WTC11 (cell line): ENCODE measurements at places on chromosomes 7 and 10. TPM values are rescaled to one million over a fixed set of nuclear protein-coding genes. Genes with fewer than 3 reads are reported as not detected.

ICA1 gene
- 31.2 to 36.8 TPM (median 33.4 TPM) in 3 replicates for total RNA-seq

TAS2R38 gene
- 0.16 to 0.23 TPM in 2 of 3 replicates, not detected in the other for total RNA-seq

DNA sequence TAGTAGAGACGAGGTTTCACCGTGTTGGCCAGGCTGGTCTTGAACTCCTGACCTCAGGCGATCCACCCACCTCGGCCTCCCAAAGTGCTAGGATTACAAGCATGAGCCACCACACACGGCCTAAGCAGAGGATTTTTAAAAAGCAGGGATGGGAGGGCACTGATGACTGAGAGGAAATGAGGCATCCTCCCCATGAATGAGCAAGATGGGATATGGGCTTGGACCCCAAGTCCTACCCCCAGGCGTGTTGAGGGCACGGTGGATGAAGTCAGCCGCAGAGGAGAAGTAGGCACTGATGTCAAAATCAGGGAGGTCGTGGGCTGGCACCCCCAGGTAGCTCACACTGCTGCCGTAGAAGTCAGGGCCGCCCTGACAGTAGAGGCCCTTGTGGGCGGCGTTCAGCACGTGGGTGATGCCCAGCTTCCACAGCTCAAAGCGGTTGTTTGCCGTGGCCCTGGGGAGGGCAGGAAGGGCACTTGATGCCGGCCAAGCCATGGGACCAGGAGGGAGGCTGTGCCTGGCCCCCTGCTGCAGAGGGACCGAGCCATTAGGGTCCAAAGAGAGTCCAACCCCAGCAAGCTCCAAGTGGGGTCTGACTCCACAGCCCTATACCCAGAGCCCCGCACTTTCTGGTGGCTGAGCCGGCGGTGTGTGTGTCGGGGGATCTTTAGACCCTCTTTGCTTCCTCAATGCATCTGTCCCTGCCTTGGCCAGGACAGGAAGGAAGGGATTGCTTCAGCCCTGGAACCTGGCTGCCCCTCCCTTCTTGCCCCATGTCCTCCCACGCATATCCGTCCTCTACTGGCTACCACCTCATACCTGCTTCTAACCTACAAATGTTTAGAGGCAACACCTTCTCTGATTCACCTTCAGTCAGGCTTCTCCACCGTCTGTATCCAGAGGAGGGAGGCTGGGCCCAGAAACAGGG, 3.4 kb upstream of the SAMD8 start:
- DNase-seq: no peak

DNA sequence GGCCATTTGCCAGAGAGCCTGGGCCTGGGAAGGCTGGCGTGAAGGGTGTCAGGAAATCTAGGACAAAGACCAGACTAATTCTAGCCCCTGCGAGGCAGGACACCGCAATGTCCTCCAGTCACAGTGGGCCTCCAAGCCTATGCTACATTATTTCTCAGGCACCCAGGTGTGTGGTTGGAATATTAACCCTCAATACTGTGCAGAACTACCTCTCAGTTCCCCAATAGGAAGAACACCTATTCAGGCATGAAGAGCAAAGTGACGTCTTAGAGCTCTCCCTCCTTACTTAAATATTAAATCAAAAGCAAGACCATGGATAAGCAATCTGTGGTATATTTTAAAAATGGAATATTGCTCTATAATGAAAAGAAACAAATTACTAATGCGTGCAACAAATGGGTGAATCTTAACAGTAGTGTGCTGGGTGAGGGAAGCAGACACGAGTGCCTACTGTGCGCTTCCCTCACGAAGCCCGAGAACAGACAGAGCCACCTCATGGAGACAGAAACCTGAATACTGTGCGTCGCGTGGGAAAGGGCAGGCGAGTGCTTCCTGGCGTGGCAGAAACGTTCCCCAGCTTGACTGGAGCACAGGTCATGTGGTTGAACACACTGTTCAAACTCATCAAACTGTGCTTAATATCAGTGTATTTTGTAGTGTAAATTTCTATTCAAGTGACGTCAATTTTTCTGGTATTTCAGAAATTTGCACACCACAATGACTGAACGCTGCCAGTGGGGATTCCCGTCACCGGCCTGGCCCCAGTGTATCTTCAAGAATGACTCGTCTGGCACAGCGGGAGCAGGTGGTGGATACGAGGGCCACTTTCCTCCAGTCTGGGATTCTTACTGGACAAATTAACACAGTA, 15.5 kb upstream of the PTPRN2 start:
- DNase-seq: no peak

DNA sequence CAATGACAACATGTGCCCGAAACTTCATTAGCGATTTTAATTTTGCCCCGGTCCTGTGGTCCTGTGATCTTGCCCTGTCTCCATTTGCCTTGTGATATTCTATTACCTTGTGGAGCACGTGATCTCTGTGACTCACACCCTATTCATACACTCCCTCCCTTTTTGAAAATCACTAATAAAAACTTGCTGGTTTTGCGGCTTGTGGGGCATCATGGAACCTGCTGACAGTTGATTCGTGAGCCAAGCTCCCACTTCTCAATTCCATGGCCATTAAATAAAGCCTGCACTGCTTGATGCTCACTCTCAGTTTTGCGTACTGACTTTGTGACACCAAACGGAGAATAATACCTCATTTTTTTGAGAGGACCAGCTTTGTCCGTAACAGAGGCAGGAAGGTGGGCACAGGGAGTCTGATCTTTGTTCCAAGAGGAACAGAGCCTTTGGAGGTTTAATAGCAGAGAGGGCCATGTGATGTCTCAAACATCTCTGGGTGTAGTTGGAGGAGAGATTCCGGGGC, 3.8 kb upstream of the ADAMTS14 start:
- no peak for DNase-seq

GRCh38 chr7:27700501-27700900, 37.8 kb upstream of the HIBADH start:
- no peak for DNase-seq

- DNase-seq: no peak
Observed at GRCh38 chr10:100775386-100775785, 30.0 kb downstream of the PAX2 start.

- no peak for DNase-seq
Observed at GRCh38 chr7:44383566-44383965, 58.2 kb upstream of the CAMK2B start.

DNA sequence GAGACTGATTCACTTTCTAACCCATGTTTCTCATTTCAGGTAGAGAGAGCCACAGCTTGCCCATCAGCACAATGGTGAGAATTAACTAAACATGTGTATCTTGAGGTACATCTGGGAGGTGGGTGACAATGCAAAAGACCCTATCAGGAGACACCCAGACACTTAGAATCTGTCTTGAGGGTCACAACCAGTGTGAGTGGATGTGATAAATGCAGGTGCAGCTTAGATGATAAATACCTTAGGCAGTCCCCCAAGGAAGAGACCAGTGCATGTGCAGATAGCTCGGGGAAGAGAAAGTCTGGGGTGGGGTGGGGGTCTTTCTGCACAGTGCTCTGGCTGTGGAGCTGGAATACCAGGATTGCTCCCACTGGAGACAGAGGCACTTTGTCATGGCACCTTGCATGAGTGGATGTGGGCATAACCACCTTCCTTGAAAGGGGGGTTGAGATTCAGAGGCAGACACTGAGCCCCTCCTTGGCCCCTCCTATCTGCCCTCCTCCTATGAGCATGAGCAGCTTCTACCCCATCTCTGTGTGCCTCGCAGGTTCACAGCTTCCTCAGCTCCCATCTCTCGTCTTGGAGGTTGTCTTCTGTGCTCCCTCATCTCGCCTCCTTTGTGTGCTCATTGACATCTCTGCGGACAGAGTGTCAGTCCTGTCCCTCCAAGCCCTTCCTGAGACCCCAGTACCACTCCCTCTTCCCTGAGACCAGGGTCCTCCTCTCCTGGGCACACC, 349.8 kb downstream of the TCERG1L start:
- DNase-seq: no peak

DNA sequence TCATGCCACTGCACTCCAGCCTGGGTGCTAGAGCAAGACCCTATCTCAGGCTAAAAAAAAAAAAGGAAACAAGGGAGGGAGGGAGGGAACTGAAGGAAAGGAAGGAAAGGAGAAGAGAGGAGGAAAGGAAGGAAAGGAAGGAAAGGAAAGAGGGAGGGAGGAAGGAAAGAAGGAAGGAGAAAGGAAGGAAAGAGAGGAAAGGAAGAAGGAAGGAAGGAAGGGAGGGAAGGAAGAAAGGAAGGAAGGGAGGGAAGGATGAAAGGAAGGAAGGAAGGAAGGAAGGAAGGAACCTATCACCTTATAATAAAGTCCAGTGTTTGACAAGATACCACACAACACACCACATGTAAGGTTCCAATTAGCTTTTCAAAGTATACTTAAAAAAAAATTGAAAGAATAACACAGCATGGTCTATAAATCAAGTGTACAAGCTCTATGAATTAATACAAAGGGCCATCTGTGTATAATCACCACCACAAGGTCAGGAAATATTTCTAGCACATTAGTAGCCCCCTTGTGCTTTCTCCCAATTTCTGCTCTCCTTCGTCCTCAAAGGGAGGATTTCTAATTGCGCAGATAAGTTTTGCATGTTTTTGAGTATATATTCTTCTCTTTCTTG, 26.4 kb downstream of the RNF216 start:
- no peak for DNase-seq

TAS2R4 gene
- total RNA-seq: 0.41 to 1.1 TPM (median 0.72 TPM) in 3 replicates

HDAC9 gene
- total RNA-seq: 14.6 to 18.8 TPM (median 18.0 TPM) in 3 replicates

DNA sequence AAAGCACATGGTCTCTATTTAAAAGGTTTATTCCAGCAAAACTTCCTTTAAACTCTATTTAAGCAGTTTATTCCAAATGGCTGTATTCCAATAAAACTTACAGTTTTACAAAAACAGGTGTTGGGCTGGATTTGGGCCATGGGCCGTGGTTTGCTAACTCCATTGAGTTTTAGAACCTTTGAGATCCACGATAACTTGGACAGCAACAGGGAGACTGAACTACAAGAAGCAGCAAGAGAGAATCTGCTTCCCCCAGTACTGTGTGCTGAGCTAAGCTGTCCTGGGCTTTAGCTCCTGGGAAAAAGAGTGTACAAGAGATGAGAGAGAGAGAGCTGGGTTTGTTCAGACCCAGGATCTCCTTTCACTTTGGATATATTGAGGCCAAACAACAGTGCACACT, 204.0 kb upstream of the CELF2 start:
- DNase-seq: no peak

GIMAP5 gene
- 0.24 to 0.46 TPM (median 0.39 TPM) in 3 replicates for total RNA-seq

FAM237B gene
- not detected in 3 replicates for total RNA-seq

- no peak for DNase-seq
Observed at GRCh38 chr7:2774935-2775334, 69.2 kb downstream of the GNA12 start.

- DNase-seq: no peak
Observed at GRCh38 chr10:103620352-103620740, 126.8 kb downstream of the NEURL1 start.

DNA sequence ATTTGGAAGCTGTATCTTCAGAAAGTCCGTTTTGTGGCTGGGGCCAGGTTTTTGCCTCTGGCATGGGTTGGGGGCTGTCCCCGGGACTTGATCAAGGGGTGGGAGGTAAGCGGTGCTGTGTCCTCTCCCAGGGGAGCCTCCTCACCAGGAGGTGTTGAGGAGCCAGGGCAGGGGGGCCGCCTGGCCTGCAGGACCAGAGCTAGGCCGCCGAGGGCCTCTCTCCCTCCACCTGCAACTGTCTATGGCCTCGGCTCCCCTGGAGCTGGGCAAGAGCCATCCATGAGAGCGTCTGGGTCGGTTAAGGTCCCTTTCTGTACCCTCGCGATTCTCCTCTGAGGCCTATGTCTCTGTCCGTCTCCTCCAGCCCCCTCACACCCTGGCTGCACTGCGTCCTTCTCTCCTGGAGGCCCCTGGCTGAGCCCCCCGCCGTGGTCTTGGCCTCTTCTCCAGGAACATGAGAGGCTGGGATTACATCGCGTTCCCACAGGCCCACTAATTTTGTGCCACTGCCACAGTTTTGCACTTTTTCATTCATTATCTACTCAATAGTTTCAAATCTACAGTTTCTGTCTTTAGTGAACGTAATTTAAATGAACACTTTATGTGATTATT, 20.6 kb downstream of the CALML5 start:
- DNase-seq: no peak

DNA sequence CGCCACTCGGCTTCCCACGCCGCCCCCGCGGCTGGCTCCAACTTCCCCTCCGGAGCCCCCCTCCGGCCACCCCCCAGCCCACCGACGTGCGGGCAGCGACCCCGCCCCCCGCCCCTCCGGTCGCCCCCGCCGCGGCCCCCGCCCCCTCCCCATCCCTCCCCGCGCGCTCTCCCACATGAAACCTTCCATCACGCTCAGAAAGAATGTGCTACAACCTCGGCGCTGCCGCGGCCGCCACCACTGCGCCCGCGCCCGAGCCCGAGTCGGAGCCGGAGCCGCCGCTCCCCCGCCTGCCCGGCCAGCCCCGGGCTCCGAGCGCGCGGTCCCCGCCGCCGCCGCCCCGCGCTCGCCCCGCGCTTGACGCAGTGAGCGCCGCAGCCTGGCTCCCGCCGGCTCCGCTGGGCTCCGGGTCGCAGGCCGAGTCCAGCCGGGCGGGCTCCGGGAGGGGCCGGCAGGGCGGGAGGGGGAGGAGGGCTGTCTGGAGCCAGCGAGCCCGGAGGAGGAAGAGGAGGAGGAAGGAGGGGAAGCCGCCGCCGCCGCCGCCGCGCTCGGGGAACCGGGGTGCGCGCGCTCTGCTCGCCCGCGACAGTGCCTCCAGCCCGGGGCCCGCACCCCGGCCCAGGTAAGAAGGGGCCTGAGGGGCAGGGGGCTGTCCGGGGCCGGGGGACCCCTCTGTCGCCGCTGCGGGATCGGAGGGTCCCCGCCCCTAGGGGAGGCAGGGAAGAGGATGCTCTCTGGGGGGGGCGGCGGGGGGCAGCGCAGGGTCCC, 4.3 kb upstream of the ELFN1 start:
- DNase-seq: no peak

GRCh38 chr10:110008518-110009339, 945 bp downstream of the ADD3 start:
- no peak for DNase-seq

CALML5 gene
- 0.23 TPM in 1 of 3 replicates, not detected in the others for total RNA-seq

DNA sequence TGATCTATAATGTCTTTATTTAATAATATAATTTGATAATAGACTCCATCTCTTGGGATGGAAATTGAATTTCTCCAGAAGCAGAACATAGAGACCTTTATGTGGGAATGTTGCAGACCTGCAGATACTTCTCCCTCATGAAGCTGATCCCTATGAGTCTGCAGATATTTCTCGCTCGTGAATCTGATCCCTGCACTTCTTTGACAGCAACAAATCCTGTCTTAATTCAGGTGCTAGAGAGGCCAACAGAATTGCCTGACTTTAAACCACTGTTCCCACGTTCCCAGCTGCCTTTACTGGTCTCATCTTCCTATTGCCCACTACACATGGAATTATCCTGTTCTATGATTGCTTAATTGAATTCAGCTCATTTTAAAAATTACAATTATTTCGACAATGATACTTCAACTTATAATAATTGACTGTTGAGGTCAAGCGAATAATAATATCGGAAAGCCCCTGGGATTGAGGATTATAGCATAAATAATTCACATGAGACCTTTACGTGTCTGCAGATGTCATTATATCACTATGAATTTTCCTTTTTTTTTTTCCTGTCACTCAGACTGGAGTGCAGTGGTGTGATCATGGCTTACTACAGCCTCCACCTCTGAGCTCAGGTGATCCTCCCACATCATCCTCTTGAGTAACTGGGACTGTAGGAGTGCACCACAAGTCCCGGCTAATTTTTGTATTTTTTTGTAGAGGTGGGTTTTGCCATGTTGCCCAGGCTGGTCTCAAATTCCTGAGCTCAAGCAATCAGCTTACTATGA, 486.4 kb upstream of the ADARB2 start:
- no peak for DNase-seq
